NCI-H1694 treated with DMSO at 0.1 percent for 48 hours (cell line): ENCODE measurements at places on chromosomes 11 and 22.

DNA sequence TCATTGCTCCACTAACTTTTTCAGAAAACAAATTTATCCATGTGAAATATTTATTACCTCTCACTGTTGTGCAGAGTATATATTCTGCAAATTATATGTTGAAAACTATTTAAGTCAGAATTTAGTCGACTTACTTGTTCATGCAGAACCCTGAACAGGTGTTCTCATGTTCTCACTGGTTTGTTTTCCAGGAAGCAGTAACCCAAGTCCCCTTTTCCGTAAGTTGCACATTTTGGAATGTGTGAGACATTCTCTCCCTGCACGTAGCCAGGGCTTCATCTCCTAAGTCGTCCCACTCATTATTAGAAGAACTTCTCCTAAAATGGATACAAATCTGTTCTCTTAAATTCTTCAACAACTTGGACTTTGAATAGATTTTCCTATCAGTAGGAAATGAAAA lies 524.9 kb downstream of the CNTN5 start:
- no peak for DNase-seq

DNA sequence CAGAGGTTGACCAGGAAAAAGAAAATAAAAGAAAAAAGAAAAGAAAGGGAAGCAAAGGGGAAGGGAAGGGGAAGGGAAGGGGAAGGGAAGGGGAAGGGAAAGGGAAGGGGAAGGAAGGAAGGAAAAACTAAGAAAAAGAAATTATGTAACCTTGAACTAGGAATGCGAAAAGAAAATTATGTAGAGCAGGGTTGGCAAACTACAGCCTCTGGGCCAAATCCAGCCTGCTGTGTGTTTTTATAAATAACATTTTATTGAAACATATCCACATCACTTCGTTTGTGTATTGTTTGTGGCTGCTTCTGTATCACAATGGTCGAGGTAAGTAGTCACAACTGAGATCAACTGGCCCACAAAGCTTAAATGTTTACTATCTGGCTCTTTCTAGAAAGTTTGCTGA lies 56.7 kb downstream of the CLPB start:
- DNase-seq: no peak

GRCh38 chr11:114449845-114450244 lies 10.6 kb downstream of the REXO2 start:
- DNase-seq: no peak

GRCh38 chr22:46776876-46777608 lies 14.6 kb downstream of the TBC1D22A start:
- no peak for DNase-seq

DNA sequence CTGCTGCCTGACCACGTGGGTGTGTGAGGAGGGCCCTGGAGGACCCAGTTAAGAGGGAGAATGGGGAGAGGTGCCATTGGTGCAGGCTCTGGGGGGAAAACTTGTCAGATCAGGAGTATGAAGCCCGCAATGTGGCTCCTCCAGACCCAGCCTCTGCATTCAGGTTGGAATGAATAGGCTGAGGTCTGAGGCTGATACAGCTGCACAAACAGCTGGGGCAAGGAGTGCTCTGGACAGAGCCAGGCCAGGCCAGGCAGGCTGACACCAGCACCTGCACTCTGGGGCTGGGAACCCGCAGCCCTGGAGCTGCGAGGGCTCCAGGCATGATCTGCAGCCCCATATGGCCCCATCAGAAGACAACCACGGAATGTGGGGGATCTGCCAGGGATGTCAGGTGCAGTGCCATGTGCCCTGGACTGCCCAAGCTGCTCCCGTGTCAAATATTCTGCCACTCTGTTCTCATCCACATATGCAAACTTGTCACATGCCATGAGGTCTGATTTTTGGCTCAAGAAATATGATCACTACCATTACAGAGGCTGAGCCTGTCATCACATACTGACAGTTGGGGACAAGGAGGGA lies 27.2 kb upstream of the KCNJ11 start:
- no peak for DNase-seq

DNA sequence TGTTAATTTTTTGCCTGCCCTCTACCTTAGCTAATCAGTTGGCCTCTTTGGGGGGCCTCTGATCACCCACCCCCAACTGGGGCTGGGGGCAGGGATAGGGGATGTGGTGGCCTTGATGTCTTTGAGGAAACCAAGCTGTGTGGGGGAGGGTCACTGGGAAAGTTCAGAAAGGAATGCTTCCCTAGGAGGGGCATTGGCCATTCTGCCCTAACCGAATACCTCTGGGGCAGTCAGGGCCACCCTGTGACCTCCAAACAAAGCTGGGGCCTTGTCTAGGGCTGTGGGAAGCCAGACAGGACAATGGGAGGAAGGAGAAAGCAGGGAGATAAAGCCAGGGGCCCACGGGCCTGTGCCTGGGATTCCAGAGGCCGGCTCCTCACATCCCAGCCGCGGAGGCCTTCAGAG lies 97.5 kb downstream of the TSPAN18 start:
- no peak for DNase-seq

DNA sequence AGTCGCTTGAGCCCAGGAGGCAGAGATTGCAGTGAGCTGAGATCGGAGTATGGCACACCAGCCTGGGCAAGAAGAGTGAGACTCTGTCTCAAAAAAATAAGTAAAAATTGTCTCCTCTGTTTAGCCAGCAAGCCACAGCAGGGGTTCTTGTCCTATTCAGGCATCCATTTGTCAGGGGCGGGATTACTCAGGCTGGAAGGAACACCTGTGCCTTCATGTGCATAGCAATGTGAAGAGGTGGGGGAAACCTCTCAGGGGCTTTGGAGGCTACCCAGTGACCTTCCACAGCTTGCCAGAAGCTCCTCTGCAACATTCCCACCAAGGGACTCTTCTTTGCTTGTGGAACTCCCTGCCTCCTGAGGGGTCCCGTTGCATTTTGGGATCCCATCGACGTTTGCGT lies 63.3 kb downstream of the FBLN1 start:
- no peak for DNase-seq

DNA sequence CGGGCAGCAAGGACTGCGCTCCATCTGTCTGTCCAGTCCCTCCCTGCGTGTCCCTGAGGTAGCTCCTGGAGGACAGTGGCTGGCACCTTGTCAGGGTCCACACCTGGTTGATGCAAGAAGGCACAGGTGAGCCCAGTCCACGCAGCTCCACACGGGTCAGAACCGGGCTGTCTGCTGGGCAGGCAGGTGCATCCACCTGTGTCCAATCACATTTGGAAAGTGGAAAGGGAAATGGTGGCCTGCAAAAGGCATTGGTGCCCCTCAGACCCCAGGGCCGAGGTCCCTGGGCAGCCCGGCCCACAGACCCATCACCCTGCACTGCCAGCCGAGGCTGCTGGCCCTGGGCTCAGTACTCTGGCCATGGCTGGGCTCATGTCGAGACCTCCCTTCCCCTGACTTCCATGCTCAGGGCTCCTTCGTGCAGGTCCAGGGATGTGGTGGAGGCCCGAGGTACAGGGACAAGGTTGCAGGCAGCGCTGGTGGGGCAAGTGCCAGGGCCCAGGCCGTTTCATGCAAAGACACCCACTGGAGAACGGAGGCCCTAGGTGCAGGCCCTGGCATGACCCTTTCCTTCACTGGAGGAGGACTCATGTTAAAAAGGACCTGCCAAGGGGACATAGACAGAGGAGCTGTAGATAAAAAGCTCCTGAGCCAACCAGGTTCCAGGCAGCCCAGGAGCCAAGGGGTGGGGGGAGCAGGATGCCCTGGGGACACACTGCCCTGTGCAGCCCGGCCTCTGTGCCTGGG lies 38.9 kb upstream of the TH start:
- DNase-seq: no peak

GRCh38 chr11:30608534-30608933 lies 22.4 kb upstream of the MPPED2 start:
- no peak for DNase-seq

DNA sequence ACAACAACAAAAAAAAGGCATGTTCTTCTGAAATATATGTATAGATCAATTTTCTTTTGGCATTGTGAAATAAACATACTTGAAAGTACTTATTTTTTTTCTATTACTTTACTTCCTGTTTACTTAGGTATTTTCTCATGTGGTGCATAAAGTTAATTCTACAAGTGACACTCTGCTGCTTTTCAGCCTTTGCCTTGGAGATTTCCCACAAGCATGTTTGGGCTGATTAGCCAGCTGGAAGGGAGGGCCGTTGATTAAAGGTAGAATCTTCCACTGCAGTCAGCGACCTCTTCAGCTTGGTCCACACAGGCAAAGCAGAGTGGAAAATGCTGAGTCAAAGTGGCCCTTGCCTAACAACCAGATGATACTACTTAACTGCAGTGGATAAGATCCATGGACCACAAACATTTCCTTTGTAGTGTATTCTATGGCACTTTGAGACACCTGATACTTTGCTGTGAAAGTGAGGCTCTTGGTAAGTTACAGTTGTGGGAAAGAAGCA lies 176.0 kb downstream of the ARHGAP42 start:
- DNase-seq: no peak

- DNase-seq: no peak
Measured at GRCh38 chr11:72816404-72816990, 2.3 kb downstream of the ATG16L2 start.

GRCh38 chr11:95924414-95924760 lies 480 bp upstream of the MTMR2 start:
- no peak for DNase-seq
